Stimulated activated CD8-positive, alpha-beta memory T cell treated with anti-CD3 and anti-CD28 coated beads, Interleukin-4, amount 100 ng/mL, for 4 hours (primary cell): ENCODE measurements at places on chromosomes 2 and 18.

GRCh38 chr18:77960791-77961410 lies 711.3 kb downstream of the GALR1 start:
- no peak for DNase-seq

DNA sequence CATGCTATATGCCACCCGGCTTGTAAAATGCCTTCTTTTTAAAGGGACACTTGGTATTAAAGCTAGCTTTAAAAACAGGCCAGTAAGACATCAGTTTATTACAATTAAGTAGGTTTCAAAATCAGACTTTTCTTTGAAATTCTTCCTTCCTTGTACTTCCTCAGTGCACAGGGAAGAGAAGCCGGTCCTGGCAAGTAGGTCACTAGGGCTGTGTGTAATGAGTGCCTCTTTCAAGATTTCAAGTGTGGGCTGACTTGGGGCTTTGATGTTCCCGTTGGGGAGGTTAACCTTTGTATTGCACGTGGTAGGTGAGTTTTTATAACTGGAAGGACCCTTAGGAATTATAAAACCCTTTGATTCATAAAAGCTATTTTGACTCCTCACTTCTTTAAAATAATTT lies 566.4 kb upstream of the ID2 start:
- no peak for DNase-seq

DNA sequence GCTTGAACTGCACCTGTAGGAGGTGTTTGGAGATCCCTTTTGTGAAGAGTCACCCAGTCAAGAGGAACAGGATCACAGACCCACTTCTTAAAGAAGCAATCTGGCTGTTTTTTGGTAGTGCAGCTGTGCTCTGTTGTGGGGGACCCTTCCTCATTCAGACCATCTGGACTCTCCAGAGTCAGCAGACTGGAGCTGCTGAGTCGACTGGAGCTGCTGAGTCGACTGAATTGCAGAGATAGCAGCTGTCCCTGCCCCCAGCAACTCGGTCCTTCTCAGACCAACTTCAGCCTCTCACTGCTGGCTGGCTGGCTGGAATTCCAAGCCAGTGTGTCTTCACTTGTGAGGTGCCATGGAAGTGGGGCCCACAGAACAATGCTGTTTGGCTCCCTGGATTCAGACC lies 56.8 kb downstream of the GTF3C3 start:
- DNase-seq: no peak

DNA sequence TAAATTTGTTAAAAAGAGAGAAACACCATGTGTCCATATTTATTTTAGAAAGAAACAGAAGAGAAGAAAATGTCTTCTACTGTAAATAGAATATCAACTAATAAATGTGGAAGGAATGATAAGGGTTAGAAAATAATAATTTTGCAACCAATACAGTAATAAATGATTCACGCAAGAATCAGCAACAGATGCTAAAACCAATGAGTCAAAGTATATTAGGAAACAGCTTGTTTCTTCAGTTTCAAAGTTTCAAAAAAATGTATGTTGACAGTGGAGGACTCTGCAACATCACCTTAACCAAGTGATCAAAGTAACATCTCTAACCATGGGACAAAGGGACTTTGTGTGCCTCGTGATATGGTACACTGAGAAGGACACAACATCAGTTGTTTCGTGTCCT lies 147.0 kb downstream of the TWIST2 start:
- no peak for DNase-seq

GRCh38 chr2:157468931-157469708 lies 25.2 kb upstream of the CYTIP start:
- no peak for DNase-seq

- no peak for DNase-seq
Measured at GRCh38 chr18:48806551-48807261, 144.1 kb downstream of the SMAD7 start.

DNA sequence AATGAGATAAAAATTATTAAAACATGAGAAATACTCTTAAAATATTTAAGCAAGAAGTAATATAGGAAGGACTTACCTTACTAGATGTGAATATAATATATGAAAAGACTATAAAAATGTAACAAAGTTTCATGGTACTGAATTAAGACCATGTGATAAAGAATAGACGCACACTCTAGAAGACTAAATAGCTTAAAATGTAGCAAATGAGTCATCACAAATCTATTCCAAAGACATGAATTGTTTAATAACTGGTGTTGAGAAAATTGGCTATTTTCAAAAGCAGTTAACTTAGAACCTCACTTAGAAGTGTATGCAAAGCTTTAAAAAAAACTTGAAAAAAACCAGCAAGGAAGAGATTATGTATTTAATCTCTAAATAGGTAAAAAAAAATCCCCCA lies 64.1 kb downstream of the POLE4 start:
- no peak for DNase-seq

DNA sequence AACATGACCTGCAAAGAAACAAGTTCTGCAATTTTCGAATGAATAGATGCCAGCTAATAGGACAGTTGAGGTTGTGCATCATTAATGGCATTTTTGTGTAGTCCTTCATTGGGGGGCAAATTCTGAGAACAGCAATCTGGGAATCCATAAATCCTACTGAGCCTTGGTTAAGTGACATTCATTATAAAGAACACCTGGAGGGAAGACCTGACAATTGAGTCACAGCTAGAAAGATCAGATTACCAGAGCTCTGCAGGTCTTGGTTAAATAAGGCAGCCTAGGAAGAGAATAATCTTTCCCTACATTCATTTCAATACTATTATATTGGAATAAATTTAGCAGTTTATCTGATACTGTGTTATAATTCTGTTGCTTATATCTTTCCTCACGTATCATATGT lies 14.3 kb downstream of the KCNH7 start:
- DNase-seq: no peak

GRCh38 chr2:108385411-108386071 lies 7.8 kb downstream of the SULT1C4 start:
- no peak for DNase-seq

- DNase-seq: no peak
Measured at GRCh38 chr18:61471541-61471940, 138.3 kb downstream of the CDH20 start.

DNA sequence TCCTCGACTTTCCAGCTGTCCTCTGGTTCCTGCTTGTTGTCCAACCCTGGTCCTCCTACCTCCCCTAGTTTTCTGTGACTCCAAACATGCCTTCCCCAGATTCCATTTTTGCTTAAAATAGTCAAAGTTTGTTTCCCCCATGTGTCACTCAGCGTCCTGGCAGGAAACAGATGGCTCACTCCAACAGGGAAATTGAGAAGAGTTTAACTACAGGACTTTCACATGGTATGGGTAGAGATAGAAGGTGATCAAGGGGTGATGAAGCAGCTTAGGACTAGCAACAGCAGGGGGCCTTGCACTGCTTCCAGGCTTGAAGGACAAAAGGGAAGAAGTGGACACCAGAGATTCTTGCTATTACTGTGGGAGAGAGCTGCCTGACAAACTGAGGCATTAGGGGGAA lies 6.1 kb upstream of the CUL3 start:
- no peak for DNase-seq

- no peak for DNase-seq
Measured at GRCh38 chr18:69127873-69128500, 272.7 kb upstream of the DOK6 start.

DNA sequence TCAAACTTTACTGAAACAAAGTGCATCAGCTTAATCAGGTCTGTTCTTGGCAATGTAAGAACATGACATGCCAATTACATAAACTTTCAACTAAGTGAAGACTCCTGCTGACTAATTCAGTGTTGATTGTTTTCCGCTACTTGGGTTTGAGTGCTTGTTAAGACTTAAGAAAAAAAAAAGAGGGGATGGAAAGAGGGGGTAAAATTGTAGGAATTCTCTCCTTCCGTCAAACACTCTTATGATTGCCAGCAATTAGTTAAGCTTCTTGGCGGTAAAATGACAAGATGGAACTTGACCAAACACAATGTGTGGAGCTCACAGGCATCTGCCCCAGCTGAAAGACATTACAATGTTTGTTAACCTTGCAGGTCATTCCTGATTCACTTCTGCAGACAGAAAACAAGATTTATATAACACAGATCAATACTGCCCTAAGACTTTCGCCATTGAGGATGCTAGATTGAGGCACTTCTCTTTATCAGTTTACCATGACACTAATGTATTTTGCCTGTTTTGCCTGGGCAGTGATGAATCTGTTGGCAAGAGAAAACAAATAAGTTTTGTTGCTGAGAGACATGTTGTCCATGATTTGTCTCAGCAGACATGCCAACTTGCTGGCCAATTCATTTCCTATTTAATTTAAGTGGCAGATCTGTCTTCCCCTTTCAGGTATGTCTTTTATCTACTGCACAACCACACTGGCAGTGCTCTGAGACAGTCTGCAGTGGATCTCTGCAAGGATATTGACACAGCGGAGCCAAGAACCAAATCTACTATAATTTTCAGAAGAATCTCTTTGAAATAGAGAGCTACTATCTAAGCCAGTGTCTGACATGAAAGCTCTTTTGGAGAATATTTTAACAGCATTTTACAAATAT lies 410.0 kb upstream of the KCNH7 start:
- DNase-seq: no peak

GRCh38 chr18:59823596-59824195 lies 76.1 kb upstream of the PMAIP1 start:
- no peak for DNase-seq

- no peak for DNase-seq
Measured at GRCh38 chr2:127392828-127393578, 5.2 kb upstream of the MAP3K2 start.

GRCh38 chr2:217953011-217953481 lies 49.7 kb downstream of the TNS1 start:
- DNase-seq: no peak
